ENCODE measurements at places on chromosomes 2 and 18.
A peak's percentile ranks its signal among the peaks of the same experiment; 100 is the strongest.

DNA sequence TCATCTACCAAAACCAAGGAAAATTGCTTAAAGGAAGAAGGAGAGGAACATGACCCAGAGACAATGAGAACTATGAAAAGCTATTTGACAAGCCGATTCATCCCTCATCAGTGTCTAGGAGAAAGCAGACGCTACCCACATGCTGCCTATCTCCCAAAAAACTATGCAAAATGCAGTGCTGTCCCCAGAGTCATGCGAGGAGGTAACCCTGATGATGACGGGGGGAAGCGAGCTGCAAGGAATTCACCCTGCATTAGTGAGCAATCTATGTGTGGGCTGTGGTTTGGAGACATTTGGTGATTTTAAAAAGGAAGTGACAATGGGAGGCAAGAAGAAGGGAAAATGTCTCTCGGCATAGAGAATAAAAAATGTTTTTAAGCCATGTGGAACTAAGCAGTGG lies 472.7 kb downstream of the CMPK2 start:
- no peak for DNase-seq

GRCh38 chr2:57479981-57480380 lies 566.6 kb upstream of the VRK2 start:
- DNase-seq, result no peak

DNA sequence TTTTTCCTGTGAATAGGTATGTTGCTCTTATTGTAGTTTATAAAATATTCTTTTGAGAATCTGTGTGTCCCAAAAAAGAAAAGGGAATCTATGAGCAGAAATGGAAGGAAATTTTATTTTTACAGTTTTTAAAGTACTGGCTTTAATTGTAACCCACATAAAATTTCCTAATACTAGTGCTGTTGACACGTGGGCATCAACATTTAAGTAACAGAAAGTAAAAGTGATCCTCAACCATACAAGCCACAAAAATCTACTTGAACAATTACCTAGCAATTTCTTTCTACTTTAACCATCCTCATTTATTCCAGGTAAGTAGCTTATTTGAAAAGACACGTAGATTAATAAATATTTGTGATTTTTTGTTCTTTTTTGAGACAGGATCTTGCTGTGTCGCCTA lies 62.0 kb downstream of the MAP3K20 start:
- DNase-seq, result no peak

GRCh38 chr2:6342273-6342920 lies 523.3 kb downstream of the CMPK2 start:
- DNase-seq, result no peak

GRCh38 chr2:101736233-101736632 lies 38.7 kb downstream of the MAP4K4 start:
- DNase-seq, result no peak

DNA sequence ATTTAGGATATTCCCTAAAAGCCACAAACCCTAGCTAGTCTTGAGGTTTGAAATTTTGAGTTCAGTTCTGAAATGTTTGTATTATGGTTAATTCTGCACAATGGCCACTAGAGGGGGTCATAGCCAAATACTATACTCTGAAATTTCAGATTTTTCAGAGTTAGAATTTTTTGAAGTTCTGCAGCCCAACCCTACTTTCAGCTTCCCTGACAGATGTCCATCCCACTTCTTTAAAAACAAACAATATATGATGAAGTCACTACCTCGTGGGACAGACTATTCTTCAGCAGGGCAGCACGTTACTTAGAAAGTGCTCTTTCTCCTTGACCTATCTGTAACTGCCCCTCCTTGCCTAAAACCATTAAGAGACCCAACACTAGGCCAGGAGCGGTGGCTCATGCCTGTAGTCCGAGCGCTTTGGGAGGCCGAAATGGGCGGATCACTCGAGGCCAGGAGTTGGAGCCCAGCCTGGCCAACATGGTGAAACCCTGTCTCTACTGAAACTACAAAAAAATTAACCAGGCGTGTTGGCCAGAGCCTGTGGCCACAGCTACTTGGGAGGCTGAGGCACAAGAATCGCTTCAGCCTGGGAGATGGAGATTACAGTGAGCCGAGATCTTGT lies 48.2 kb upstream of the PAPOLG start:
- peak; percentile 48 for DNase-seq

DNA sequence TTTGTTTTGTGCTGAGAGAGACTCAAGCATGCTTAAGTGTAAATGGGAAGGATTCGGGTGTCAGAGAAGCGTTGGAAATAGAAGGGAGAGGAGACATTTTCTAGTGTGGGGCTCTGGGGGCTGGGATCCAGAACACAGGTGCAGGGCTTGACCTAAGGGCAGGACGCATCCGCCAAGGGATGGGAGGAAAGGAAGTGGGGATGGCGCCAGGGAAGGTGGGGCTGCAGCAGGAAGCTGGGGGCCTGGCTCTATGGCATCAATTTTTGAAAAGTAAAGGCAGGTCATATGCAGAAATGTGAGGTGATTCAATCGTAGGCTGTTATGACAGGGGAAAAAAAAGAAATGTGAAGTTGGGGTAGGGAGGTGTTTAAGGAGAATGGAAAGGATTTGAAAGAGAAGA lies 143.2 kb upstream of the SERTAD2 start:
- no peak for DNase-seq

DNA sequence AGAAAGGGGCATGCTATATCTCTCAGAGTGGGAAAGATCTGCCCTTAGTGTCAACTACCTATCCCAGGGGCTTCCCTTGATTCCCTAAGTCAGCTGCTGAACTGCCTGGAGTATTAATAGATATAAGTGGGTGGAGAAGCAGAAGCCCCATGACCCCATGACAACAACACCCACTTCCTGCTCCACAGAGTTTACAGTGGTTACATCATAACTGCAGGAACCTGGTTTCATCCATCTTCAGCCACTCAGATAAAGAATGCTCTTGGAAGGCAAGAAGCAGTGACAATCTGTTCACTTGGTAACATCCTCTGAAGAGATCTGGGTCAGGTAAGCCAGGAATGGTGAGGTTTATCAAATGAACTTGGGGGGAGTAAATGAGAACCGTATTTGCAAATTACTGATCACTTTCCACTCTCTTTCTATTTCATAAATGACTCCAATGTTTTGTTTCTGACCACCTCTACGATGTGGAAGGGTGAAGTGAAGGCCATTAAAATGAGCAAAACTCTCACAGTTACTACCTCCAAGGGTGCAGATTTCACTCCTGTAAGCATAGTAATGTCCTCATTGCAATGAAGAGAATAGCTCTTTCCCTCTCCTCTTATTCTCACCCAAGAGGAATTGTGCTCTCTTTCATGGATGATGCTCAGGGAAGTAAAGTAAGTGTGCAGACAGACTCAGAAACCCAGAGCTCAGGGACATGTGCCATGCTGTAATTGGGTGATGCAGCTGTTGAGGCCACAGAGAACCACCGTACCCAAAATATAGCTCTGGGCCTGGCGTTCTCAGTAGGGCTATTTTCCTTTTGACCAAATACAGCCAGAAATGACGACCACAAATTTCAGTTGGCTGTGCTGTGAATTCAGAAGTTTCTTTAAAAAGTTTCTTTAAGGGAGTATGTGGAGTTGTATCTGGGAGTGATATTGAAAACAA lies 192.8 kb upstream of the APCDD1 start:
- DNase-seq, result no peak

- DNase-seq, result no peak
Measured at GRCh38 chr2:235223011-235223410, 270.8 kb upstream of the AGAP1 start.

DNA sequence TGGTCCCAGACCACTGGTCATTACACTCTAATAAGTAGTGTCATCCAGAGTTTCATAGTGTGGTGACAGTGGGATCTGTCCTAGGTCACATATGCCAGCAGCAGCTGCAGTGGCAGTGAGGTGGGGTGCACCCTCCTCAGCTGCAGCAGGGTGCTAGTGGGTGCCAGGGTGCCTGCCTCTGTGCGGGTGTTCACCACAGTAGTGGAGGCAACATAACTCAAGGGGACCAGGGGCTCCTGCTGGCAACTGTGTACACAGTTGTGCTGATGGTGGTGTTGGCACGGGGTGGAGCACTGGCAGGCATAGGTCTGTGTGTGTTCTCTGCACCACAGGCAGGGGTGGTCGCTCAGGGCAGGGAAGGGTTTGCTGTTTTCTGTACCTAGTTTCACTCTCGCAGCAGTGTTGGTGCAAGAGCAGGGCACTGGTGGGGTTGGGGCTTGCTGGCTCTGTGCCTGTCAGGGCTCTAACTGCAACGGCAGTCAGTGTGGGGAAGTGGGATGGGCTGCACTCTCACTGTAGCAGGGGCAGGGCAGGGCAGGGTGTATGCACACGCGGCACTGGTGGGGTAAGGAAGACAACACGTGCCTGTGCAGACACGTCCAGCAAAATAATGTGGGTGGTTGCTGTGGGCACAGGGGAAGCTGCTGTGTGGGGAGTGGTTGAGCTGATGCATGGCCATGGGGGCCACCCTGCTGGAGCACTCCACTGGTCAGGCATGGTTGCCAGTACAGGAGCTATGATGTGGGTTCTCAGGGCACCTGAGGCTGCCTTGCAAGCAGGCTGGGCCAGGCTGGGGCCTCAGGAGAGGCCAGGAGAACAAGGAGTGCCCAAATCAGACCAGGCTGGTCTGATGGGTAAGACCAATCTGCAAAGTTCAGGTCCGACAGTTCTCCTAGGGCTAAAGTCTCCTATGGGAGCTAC lies 226.6 kb downstream of the MEIS1 start:
- no peak for DNase-seq

GRCh38 chr2:142332196-142332595 lies 201.4 kb upstream of the LRP1B start:
- DNase-seq, result no peak

GRCh38 chr2:24403168-24403831 lies 43.0 kb upstream of the ITSN2 start:
- DNase-seq, result peak; percentile 31

GRCh38 chr18:37779220-37779619 lies 213.6 kb upstream of the CELF4 start:
- DNase-seq, result peak; percentile 66

- no peak for DNase-seq
Measured at GRCh38 chr2:42848265-42848664, 55.9 kb upstream of the HAAO start.

GRCh38 chr2:85974390-85974789 lies 85.6 kb upstream of the ST3GAL5 start:
- DNase-seq, result no peak

GRCh38 chr2:50650403-50650810 lies 381.5 kb downstream of the NRXN1 start:
- DNase-seq, result no peak

DNA sequence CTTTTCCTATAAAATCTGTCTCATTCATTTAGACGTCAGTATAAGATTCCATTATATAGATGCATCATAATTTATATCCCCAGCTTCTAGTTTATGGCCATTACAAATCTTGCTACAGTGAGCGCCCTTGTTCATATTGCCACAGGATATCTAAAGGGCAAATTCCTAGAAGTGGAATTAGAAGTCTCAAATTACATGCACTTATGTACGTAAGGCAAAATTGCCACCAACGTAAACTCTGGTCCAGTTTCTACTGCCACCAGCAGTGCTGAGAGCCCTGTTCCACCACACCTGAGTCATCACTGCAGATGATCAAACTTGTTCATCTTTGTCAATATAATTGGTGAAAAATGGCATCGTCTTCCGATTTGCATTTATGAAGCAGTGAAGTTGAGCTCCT lies 90.9 kb upstream of the ID2 start:
- DNase-seq, result peak; percentile 27

DNA sequence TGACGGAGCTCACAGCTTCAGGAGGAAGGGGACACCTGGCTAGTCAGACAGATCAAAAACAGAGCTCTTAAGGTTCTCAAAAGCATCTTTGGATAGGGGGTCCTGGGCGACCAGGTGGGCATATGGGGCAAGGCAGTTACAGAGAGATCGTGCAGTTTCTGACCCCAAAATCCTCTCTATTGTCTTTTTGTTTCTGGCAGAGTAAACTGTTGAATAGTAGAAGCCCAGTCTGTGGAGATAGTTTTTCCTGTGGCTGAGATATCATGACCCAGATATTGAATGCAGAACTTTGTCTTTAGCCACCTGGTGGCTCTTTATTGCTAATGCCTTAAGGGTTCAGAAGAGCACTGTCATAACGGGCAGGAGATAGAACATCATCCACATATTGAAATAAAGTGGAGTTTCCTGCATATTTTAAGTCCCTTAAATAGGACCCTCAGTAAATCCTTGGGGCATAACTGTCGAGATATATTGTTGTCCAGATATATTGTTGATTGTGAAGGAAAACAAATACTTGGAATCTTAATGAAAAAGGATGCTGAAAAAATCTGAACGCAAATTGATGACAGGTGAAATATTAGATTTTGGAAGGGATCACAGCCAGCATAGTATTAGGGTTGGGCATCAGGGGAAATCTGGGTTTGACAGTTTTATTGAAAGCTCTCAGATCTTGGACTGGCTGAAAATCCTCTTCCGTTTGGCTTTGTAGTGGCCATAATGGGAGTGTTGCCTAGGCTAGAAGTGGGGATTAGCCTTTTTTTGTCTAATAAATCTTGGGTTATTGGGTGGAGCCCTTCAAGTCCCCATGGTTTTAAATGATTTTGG lies 14.1 kb upstream of the ZDBF2 start:
- no peak for DNase-seq

DNA sequence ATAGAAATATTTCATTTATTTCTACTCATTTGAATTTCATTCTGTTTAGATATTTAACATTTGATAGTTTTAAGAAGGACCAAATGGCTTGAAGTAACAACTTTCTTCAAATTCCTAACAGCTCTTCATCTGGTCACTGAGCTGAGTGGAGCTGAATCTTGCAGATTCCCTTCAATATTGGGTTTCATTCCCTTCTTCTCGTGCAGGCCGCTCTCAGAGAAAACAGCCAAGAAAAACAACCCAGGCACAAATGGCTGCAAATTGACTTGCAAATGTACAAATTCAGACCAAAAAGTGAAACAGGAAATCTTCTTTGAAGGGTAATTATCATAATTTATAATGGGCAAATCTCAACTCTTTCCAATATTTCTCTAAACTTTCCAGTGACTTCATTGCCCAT lies 30.3 kb upstream of the GCG start:
- no peak for DNase-seq

GRCh38 chr2:144545787-144546186 lies 25.9 kb upstream of the ZEB2 start:
- no peak for DNase-seq

DNA sequence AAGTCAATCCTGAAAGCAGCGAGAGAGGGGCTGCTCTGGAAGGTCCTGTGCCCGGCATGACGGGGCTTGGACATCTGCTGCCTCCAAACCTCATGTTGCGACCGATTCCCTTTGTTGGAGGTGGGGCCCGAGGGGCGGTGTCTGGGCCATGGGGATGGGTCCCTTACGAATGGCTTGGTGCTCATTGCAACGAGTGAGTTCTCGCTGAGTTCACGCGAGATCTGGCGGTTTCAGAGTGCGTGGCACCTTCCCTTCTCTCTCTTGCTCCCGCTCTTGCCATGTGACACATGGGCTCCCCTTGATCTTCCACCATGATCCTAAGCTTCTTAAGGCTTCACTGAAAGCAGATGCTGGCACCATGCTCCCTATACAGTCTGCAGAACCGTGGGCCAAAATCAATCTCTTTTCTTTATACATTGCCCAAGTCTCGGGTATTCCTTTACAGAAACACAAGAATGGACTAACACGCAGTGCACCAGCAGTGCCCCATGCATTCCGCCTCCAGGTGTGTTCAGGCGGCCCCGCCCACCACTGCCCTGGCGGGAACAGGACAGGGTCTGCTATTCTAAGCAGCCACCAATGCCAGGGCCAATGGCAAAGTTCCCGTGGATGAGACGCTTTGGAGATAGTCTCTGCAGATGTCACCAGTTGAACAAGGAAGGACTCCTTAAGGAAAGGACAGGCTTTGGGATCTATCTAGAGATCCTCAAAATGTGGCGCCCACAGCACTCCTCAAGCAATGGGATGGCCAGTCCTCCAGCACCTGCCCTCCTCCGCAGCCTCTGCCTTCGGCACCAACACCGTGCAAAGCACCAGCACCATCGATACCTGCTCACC lies 63.4 kb downstream of the ZNF516 start:
- no peak for DNase-seq

GRCh38 chr18:24456549-24456948 lies 3.9 kb upstream of the HRH4 start:
- DNase-seq, result no peak

Data from NCI-H524 (cell line).